ENCODE measurements at places on chromosomes 7 and 10.

DNA sequence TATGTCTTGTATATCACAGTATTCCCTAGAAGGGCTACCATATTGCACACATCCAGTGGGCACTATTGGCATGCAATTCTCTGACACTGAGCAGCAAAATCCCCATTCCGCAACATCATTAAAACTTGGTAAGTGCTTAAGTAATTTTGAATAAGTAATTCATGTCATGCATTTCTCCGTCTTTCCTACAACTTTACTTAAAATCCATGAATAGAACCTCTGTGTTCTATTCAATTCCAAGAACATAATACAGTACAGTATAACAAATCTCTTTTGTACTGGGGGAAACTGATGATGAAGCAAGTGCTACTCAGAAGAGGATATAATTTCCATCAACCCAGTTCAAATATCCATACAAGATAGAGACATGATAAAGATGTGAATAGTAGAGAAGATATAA, 80.9 kb upstream of the SEMA3C start:
- peak; percentile 81 for DNase-seq

DNA sequence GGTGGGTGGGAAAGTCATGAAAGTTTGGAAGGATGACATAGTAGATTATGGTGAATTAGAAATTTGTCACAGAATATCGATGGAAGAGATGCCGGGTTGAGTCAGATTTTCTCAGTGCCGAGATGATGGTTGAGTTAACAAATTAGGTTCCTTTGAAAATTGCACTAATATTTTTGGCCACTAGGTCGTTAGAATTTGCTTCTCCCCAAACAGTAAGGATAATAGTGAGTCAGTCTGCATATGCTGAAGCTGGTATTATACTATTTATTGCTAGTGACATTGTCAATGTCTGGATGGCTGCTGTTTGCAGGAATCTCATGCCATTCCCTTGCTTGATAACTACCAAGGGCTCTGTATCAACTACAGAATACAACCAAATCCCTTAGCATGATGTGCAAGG, 37.7 kb upstream of the MINDY3 start:
- DNase-seq: peak; percentile 18

DNA sequence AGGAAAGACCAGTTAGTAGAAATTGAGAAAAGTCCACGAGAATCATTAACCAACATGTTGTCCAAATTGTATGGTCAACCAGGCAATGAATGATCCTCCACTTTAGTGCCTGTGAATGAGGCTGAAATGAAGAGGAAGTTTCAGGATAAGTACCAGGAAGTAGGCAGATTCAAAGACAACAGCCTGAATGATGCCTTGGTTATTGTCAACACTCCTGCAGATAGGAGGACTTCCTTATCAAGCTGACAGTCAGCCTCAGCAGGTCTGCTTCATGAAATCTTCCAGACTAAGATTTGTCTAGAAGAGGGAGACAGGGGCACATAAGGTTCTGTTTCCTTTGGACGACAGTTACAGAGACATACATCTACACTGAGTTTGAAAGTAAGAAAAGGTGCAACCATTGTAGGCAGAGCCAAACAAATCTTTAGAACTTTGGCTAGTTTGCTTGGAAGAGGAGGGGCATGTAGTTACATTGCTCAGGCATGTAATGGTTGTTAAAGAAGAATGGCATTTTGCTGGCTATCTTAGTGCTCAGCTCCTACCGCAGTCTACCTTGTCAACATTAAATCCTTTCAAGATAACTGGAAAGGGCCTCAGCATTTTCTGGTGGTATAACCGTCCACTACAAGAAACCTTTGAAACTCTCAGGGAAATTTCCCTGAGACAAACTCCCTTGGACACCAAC, 81.4 kb downstream of the ABI1 start:
- DNase-seq: no peak

- DNase-seq: no peak
Observed at GRCh38 chr7:106484562-106484961, 176.4 kb downstream of the CCDC71L start.

DNA sequence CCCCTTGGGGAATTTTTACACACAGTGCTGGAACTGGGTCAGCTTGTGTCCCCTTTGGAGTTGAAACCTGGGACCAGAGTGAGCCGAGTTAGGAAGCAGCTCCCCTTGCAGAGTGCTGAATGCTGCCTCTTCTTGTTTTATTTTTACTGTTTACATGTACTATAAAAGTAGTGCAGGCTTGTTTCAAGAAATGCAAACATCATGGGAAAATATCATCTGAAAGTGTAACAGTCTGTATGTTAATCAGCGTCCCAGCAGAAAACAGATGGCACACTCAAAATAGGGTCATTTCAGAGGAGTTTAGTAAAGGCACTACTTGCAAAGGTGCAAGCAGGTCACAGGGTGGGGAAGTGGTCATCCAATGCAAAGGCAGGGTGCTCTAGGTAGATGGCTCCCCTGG, 30.1 kb downstream of the CXCL12 start:
- DNase-seq: no peak

DNA sequence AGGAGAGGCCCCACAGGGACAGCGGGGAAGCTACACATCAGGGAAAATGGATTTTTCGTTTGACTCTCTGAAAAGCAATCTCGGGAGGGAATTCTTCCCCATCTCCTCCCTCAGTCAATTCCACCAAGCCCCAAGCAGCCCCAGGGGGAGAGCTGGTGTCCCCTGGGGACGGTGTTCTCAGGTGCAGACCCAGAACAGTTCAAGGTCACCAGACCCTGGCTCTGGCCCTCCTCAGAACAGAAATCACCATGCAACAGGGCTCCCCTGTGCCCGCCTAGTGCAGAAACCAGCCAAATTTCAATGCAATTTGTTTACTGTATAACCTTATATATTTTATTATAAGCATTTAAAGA, 34.1 kb downstream of the GSDME start:
- no peak for DNase-seq

- no peak for DNase-seq
Observed at GRCh38 chr7:142784096-142784495, 13.3 kb downstream of the PRSS2 start.

DNA sequence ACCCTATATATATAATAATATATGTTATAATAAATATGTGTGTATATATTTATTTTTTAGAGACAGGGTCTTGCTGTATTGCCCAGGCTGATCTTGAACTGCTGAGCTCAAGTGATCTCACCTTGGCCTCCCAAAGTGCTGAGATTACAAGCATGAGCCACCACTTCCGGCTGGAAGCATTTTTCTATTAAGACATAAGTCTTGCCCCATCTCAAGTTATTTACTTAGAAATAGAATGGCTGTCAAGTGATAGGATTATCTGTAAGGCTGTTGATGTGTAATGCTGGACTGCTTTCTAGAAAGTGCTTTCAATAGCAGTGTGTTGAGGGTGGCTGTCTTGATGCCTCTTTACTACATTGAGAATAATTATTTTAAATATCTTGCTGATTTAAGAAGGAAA, 65.2 kb downstream of the ZMYND11 start:
- no peak for DNase-seq

DNA sequence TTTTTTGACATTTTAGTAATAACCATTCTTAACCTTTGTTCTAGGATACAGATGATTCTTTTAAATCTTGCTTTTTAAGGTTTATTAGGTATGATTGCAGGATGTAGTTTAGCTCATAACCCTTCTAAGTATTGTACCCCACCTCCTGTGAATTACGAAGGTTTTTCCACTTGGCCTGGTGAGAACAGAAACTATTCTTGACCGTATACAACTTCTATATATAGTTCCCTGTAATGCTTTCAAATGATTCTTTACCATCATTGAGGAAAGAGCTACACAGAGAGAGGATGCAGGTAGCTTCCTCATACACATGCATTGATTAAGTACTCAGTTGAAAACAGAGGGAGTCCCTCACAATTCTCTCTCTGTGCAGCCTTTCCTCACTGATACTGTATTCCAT, 86.3 kb downstream of the PALS2 start:
- no peak for DNase-seq

All from COLO829 (cell line).